ENCODE measurements at places on chromosomes 1 and 21. TPM values are rescaled to one million over a fixed set of nuclear protein-coding genes. Genes with fewer than 3 reads are reported as not detected.

The ACTL8 gene
- not detected for total RNA-seq

The MROH7 gene
- total RNA-seq: 0.79 TPM

DNA sequence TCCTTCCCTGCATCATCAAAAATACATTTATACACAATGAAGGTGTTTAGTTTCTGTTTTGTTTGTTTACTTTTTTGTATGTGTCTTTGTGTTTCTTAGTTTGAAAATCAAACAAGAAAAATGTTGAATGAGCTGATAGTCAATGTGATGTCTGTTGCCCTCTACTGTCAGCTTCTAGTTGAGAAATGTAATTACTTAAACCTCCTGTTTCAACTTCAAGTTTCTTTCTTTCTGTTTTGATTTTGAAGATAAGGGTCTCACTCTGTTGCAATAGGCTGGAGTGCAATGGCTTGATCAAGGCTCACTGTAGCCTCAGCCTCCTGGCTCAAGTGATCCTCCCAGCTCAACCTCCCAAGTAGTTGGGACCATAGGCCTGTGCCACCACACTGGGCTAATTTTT, 37.5 kb downstream of the SPTA1 start:
- no peak for DNase-seq

The GSTM2 gene
- 75.6 TPM for total RNA-seq

GRCh38 chr1:43203859-43204258, 31.7 kb downstream of the CFAP57 start:
- DNase-seq: no peak

The CGN gene
- total RNA-seq: 52.8 TPM

The TMEM269 gene
- total RNA-seq: 0.41 TPM

The RIPPLY3 gene
- total RNA-seq: 0.93 TPM

GRCh38 chr1:48792961-48793360, 16.3 kb upstream of the BEND5 start:
- DNase-seq: no peak

DNA sequence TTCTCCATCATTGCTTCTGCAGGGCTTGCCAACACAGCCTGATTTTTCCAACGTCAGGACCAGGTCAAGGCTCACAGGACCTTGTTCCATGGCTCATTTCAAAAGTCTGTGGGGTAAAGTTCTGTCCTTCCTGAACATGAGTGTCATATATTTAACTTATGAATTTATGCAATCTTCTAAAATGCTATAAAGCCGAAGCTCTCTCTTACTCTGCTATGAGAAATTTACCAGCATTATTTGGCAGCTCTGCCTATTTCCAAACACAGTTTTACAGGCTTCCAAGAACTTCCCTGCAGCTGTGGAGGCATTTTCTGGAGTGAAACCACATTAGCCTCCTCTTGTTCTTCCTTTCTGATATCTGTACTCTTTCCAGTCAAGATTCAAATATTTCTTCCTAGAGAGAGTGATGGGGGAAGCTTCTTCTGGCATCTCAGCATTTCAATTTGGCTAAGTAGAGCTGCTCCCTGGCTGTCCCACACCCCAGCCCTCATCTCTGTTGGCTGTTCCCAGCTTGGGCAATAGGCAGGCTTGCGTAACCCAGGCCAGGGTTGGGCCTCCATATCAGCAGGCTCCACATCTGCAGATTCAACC, 15.6 kb upstream of the HMGCS2 start:
- DNase-seq: no peak

DNA sequence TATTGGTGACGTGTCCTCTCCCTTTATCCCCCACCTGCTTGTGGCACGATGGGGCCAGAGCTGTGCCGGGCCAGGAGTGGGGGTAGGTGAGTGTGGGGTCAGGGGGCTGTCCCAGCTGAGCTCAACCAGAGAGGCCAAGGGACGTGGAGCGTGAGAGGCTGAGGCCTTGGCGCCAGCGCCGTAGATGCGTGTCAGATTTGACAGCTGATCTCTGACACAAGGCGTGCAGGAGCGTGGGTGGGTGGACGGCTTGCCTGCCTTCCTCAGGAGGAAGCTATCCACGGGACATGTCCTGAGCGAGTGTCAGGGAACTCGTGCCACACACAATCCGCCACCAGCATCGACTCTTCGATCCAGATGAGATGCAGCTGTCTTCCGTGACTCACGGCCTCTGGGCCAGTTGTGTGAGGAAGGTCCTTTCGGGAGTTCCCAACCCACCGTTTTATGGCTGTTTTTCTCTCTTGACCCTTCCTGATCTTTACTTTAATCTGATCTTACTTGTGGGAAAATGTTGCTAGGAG, 56.7 kb downstream of the SPSB1 start:
- no peak for DNase-seq

The KLHDC8A gene
- 0.50 TPM for total RNA-seq

GRCh38 chr1:56654126-56654923, 9.2 kb downstream of the PRKAA2 start:
- DNase-seq: no peak

- DNase-seq: no peak
These were observed 56.2 kb downstream of the BTBD8 start for GRCh38 chr1:92136341-92136740.

DNA sequence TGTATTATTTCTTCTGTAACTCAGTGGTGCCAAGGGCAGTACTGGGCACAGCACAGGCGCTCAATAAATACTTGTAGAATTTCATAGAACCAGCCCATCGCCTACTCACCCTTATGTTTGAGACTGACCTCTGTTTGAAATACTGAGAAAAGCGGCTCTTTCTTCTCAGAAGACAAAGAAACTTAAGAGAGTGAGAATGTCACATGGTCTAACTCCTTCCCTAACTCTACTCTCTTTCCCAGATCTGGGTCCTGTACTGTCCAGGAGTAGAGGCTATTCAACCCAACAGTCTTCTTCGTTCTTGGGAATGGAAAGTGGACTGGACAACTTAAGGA, 4.2 kb downstream of the IGSF8 start:
- no peak for DNase-seq

DNA sequence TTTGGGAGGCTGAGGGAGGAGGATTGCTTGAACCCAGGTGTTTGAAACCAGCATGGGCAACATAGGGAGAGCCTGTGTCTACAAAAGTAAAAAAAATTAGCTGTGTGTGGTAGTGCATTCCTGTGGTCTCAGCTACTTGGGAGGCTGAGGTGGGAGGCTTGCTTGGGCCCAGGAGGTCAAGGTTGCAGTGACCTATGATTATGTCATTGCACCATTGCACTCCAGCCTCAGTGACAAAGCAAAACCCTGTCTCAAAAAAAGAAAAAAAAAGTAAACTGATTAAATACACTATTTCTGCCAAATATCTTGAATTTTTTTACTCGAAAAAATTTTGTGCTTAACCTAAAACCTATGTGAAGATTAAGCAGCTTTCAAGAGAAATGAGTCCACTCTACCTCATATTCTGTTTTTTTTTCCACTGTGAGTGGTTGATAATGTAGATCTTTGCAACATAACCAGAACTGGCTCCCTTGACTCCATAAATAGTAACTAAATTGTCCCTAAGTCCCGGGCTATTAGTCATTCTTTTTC, 19.4 kb upstream of the ZNF281 start:
- DNase-seq: no peak

The CLCA1 gene
- total RNA-seq: 4.9 TPM

GRCh38 chr1:245380790-245381535, 226.2 kb downstream of the KIF26B start:
- no peak for DNase-seq

The RHOU gene
- total RNA-seq: 81.1 TPM

DNA sequence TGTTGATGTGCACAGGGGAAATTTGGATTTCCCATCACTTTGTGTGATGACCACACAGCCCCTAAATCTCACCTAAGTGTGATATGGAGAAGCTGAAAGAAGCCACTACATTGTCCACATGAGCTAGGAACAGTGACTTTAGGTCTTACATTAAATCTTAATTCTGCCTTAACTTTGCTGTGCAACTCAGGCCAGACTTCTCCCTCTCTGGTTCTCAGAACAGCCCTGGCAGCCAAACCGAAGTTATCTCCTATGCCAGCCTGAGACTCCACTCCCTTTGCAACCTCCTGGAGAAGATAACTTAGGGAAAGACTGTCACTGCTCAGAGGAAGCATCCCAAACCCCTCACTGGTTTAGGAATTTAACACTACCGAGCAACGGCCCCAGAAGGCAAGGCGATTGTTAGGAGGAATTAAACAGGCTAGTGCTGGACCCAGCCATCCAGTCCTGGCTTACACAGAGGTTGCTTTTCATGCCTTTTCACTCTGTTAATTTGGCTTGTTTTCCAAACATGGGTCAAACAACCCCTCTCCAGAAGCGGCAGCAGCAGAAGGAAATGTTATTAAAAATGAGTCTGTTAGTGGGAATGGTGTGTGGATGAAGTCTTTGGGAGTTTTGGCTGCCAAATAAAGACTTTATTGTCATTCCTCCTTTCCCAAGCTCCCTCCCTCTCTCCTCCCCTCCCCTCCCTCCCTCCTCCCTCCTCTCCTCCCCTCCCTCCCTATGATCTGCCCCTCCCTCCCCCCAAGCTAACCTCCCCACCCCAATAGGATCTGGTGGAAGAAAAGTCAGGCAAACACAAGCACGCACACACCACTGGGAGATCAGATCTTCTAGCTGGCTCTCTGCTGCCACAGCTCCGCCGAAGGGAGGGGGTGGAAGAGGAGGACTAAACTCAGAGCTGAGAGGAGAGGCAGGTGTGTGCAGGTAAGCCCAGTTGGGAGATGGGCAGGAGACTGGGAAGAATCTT, at the start of gene PRELP:
TSS of gene PRELP (plus strand) at position 795 of the 970 bp plus-strand sequence. CDS start 7,379 bp downstream, outside the sequence.
- DNase-seq: no peak

- no peak for DNase-seq
These were observed 33.2 kb upstream of the FAM163A start for GRCh38 chr1:179709841-179710329.

DNA sequence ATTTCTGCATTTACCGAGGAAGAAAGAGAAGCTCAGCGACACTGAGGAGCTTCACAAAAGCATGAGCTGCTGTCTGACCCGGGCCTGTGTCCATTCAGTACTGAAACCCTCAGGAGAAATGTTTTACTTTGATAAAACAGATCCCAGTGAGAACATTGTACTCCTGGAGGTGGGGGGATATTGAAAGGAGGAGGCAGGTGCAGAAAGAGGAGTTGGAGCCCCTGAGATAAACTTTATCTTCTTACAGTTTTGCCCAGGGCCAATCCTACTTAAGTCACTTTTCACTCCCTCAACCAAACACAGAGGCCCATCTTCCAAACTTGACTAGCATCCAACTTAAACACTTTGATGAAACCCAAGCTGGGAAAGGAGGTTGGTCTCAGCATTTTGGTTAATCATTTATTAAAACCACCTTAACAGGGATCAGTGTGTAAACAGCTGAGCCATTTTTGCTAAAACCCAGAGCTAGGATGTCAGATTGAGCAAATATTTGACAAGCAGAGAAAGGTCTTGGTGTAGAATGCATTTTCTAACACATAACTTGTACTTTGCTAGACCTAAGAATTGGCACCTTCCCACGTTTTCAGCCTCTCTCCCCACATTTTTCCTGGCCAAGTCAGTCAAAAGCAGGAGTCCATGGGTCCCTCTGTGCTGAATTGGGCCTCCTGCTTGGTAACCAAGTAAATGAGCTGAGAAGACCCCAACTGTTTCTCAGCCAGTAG, 32.5 kb upstream of the SARS1 start:
- no peak for DNase-seq

The VASH2 gene
- total RNA-seq: 3.5 TPM

- no peak for DNase-seq
These were observed 34.7 kb downstream of the RCAN1 start for GRCh38 chr21:34580181-34580700.

DNA sequence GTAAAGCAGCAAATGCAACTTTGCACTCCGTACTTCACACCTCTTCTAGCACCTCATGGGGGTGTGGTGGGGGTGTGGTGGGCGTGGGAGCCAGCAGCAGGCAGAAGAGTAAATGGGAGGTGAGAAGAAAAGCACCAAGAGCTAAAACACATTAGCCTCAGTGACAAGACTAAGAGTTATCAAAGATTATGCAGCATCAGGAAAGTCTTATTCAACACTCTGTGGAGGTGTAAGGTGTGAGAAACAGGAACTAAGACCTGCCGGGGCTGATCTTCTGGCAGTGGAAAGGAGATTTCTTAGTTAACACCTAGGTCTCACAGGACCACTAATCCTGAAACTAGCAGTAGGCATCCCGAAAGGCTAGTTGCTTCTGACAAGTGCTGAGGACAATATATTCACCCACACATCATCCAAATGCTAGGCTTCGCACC, 9.9 kb downstream of the TGFBR3 start:
- no peak for DNase-seq

DNA sequence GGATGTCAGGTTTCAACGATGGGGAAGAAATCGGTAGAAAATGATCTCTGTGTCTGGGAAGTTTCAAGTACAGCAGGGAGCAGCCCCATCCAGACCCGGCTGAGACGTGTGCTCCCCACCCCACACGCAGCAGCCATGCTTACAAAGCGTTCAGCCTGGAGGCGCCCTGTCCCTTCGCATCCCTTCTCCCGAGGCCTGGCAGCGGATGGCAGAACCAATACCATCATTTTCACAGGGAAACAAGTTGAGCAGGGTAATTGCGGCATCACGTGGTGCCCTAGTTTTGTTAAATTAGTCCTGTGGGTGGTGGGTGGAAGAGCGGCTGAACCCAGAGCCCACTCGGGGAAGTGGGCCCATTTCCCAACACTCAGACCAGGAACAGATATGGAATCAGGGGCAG, 23.9 kb downstream of the KCNAB2 start:
- no peak for DNase-seq

The RGS13 gene
- not detected for total RNA-seq

GRCh38 chr1:85976516-85977205, 179.9 kb downstream of the COL24A1 start:
- no peak for DNase-seq

The KDF1 gene
- total RNA-seq: 12.2 TPM

DNA sequence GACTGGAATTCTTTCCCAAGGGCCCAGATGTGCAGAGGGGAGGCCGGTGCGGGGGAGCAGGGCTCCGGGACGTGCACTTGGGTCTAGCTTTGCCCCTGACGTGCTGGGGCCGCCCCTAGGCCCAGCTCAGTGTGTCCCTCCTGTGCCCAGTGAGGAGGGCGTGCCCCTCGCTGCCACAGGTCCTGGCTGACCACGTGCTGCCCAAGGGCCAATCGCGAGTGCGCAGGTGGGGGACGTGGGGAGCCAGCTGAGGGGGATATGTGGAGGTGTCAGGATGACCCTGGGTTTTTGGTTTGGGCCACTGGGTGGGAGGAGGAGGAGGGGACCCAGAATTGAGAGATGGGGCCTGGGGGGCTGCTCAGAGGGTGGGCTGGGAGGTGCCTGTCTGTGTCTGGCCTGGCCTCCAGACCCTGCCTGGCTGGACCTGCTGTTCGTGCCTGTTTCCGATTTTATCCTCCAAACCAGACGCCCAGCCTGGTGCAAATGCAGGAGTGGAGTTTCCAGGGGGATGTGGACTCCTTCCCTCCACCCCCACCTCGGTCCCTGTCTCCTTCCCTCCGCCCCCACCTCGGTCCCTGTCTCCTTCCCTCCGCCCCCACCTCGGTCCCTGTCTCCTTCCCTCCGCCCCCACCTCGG, 6.1 kb upstream of the RNF223 start:
- DNase-seq: peak; percentile 80
